ENCODE measurements at places on chromosomes 12 and 14.

DNA sequence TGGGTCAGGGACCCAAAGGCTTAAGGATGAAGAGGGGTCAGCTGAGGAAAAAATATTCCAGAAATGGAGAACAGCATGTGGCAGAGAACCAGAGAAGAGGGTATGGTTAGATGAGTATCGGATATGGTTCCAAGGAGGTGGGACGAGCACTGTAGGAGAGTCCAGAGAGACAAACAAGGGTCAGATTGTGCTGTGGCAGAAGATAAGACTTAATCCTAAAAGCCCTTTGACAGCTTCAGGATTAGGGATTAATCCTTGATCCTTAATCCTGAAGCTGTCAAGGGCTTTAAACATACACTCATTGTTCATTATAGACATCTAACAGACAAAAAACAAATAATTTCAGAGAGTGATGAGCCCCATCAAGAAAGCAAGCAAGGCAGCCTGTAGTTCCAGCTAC is 124.0 kb downstream of the SPTSSA start:
- no peak for DNase-seq

DNA sequence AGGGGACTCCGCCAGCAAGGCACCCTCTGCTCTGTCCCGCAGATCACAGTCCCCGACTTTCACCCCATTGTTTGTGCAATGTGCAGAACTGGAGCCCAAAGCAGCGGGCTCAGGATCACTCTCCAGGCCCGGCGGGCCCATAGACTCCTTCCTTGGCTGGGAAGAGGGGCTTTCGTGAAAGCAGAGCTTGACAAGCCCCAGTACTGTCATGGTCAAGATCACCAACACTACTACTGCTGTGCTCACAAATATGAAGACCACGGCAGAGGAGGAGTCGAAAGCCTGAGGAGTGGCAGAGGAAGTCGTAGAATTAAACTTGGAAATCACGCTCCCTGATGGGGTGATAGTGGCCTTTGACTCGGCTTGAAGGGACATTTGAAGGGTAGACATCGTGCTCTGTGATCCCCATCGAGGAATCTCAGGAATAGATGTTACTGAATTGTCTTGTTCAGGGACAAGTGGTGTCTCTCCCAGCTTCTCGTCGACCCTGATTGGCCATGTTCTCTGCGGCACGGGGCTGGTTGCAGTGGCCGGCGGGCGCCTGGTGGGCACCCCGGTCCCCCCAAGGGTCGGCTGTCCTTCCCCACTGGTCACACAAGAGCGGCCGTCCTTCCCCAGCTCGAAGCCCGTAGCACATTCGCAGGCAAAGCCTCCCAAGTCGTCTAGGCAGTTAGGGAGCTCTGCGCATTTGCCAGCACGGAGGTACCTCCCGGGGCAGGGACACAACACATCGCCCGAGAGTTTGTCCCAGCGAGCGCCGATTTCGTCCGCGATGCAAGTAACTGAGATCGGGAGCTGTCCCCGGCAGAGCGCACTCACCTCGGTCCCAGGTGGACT is 1.1 kb downstream of the CLEC14A start:
- DNase-seq, result no peak

- DNase-seq, result no peak
Measured at GRCh38 chr14:85527445-85528035, 2.4 kb upstream of the FLRT2 start.

DNA sequence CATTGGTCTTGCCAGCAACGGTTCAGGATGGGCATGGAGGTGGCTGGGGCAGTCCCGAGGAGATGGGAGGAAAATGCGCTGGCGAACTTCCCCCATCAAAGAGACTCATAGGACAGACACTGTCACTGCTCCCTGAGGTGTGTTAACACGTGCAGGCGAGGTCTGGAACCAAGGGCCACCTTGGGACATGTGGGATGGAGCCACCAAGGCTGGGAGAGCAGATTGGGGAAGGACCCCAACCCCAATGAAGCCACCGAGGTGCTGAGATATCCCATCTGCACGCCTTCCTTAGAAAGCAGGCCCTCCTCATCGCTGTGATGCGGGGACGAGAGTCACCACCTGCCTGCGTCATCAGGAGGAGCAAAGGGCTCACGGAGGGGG is 16.9 kb upstream of the BEGAIN start:
- DNase-seq, result no peak

DNA sequence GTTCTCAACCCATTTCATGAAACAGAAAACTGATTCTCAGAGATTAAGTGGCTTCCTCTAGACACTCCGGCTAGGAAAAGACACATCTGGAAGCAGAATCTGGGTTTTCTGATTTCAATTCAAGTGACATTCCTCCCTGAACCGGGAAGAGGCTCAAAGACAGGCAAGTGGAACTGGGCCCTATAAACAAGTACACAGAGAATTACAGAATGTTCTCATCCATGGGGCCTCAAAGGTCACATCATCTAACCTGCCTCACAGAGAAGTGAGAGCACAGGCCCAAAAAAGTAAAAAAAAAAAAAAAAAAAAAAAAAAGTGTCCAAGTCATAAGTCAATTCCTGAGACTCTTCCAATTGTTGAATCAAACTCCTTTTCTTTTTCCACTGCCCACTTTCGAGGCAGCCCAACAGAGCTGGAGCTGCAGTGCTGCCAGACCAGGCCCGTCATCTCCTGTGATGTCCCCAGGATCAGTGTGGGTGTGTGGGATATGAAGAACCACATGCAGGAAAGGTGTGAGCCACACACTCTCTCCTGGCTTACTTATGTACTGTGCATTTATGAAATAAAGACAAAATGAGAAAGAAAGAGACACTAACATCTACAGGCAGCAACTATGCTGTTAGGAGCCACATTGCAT is 2.8 kb upstream of the KRT1 start:
- no peak for DNase-seq

- DNase-seq, result no peak
Measured at GRCh38 chr12:112906712-112907414, at the start of gene OAS1. Gene OAS1, plus strand, starts transcription at chr12:112906962. Its CDS starts 78 bp downstream, at chr12:112907040.
